Left renal cortex interstitium (tissue), 4 donors: ENCODE measurements at places on chromosomes 2 and 18. TPM values are rescaled to one million over a fixed set of nuclear protein-coding genes. Genes with fewer than 3 reads are reported as not detected.

GRCh38 chr2:187939180-187939579 lies 352.5 kb upstream of the GULP1 start:
- no peak for DNase-seq

- DNase-seq: no peak
Measured at GRCh38 chr18:76392349-76392748, 102.7 kb downstream of the ZNF516 start.

DNA sequence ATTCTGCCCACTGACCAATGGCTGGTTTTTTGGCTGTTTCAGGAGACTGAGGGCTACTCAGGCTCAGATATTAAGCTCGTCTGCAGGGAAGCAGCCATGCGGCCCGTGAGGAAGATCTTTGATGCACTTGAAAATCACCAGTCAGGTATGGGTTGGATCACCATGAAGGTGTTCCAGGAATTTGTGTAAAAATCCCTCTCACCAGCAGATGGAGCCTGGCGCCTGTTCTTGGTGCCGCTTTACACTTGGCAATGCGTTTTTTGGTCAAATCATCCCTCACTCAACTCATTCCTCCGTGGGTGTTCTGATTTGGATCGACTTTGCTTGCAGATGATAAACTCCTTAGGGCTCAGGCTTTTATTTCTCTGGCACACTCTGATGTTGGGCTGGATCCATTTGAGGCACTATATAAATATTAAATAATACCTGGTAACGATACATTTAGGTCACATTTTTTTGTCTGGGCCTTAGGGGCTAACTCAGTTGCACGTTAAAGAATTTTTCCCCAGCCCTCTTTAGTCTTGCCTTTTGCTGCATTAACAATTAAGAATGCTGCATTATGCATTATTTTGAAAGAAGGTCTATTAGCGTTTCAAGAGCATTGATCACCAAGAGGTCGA lies 50.0 kb downstream of the HDHD2 start:
- peak; percentile 23 for DNase-seq

DNA sequence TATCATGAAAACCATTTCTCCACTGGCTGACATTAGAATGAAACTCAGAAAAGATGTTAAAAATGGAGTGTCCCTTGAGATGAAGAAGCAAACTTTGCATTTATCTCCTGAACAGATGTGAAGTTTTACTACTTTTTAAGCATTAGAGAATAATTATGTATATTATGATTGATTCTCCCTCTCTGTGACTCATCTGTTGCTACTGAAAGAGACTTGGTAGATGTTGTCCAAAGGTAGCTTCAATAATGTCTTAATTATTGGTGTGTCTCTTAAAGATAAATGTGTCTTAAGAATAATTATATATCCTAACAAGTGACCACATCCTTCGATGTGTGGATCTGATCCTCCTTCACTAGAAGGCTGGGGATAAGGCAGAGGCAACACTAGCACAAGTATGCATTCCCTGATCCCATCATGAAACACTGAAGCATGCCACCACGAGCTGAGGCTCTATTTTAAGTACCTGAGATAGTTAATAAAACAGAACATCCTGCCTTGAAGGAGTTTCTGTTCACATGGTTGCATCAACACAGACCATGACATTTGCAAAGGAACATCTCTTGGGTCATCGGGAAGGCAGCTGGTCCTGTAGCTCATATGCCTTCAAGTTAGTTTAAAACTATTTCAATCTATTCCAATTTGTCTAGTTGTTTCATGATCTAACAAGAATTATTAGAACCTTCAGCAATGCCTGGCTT lies 15.5 kb downstream of the RND3 start:
- DNase-seq: no peak

The OBSL1 gene
- 127 TPM for polyA plus RNA-seq

GRCh38 chr18:26181343-26181826 lies 44.9 kb upstream of the TAF4B start:
- DNase-seq: no peak

- no peak for DNase-seq
Measured at GRCh38 chr18:79772108-79772864, 25.5 kb upstream of the KCNG2 start.
